ENCODE measurements at places on chromosomes 5 and 9. TPM values are rescaled to one million over a fixed set of nuclear protein-coding genes. Genes with fewer than 3 reads are reported as not detected.
A peak's percentile ranks its signal among the peaks of the same experiment; 100 is the strongest.

- H3K36me3 ChIP-seq, result no peaks in the 10 kb centered on the region
- no peak overlapping the region for H3K4me3 ChIP-seq
- no peak for DNase-seq
- H3K4me1 ChIP-seq, result peaks cover 14% of the 10 kb centered on the region
These were observed 5.5 kb downstream of the TTLL11 start for GRCh38 chr9:122087406-122088200.

DNA sequence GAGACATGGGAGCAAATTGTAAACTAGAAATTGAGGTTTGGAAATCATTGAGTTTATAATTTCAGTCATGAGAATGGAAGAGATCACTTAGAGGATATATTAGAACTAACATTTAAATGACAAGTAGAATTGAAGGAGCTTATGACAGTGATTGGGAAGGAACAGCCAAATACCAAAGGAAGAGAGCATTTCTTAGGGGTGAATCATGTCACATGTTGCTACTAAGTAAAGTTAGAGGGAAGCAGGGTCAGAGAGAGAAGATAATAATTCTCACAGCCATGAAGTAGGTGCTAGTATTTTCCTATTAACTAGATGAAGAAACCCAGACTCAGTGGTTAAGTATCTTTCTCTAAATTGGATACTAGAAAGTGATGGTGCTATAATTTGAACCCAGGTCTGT lies 59.3 kb downstream of the COMMD10 start:
- no peak overlapping the region for H3K4me3 ChIP-seq
- DNase-seq, result no peak
- H3K27ac ChIP-seq, result no peak overlapping the region
- no peaks in the 10 kb centered on the region for H3K4me1 ChIP-seq

GRCh38 chr5:133086366-133086875 lies 34.6 kb downstream of the HSPA4 start:
- H3K27ac ChIP-seq, result no peak overlapping the region
- no peaks in the 10 kb centered on the region for H3K4me1 ChIP-seq
- DNase-seq, result no peak
- no peaks in the 10 kb centered on the region for H3K27me3 ChIP-seq
- H3K4me3 ChIP-seq, result no peak overlapping the region

GRCh38 chr9:130051855-130052254 lies 1.9 kb upstream of the GPR107 start:
- peak overlapping the region; percentile 34 for H3K4me3 ChIP-seq
- H3K27ac ChIP-seq, result no peak overlapping the region
- no peaks in the 10 kb centered on the region for H3K36me3 ChIP-seq
- H3K27me3 ChIP-seq, result no peaks in the 10 kb centered on the region
- peaks cover 23% of the 10 kb centered on the region for H3K4me1 ChIP-seq

- H3K4me1 ChIP-seq, result no peaks in the 10 kb centered on the region
- H3K4me3 ChIP-seq, result no peak overlapping the region
- no peaks in the 10 kb centered on the region for H3K27me3 ChIP-seq
These were observed 28.3 kb upstream of the GFPT2 start for GRCh38 chr5:180381428-180381827.

DNA sequence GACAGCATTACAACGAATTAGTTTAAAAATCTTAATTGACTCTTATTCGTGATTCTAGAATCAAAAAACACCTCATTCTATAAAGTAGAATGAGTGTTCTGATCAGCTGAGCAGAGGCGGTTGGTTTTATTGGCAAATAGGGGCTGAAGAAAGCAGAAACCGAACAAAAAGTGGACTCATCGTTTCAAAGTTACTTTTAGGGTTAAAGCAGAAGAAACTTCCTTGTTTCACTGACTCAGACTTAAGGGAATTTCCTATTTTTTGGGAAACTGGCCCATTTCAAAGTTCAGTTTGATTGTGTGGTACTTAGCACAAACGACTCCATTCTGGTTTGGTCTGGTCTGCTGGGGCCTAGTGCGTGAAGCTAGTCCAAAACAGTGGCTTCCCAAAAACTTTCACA lies 862 bp upstream of the NDUFB6 start:
- H3K4me1 ChIP-seq, result peaks cover 23% of the 10 kb centered on the region
- H3K4me3 ChIP-seq, result peak overlapping the region; percentile 98
- peaks cover 2% of the 10 kb centered on the region for H3K27me3 ChIP-seq

DNA sequence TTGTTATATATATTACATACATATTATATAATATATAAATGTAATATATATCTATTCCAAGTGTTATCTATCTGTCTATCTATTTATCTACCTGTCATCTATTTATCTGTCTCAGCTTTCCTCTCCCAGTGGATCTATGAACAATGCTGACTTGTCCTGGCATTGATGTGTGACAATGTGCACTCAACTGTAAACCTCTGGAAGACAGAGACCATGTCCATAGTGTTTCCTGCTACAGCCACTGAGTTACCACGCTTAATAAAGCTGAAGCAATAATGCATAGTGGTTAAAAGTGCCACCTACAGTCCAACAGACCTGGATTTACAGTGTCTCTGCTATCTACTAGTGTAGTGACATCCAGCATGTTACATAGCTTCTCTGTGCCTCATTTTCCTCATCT lies 57.2 kb upstream of the TMED7 start:
- H3K36me3 ChIP-seq, result no peaks in the 10 kb centered on the region
- H3K27me3 ChIP-seq, result peaks cover 2% of the 10 kb centered on the region
- H3K4me3 ChIP-seq, result no peak overlapping the region
- H3K4me1 ChIP-seq, result no peaks in the 10 kb centered on the region
- no peak overlapping the region for H3K27ac ChIP-seq

DNA sequence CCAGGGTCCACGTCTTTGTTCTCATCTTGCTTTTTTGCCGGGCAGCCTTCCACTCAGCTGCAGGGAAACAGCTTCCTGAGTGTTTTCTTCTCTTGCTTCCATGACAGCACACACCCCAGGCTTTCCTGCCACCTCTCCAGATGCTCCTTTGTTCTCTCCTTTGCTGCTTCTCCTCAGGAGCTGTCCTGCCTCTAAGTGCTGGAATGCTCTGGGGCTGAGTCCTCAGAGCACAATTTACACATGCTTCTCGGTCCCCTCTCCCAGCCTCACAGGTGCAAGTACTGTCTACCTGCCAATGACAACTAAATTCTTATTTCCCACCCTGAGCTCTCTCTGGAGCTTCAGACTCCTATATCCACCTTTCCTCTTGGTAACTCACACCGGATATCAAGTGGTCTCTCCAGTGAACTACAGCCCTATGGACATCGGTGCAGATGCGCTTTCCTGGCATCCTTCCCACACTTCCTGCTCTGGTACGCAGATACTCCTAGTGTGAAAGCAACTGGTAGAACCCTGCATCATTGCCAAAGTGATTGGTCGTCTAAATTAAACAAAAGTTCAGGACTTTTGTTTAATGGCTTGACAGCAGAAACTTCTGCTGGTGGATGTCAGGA lies 13.4 kb upstream of the ACSL6 start:
- DNase-seq, result no peak
- no peak overlapping the region for H3K27ac ChIP-seq

GRCh38 chr5:84480873-84481637 lies 96.4 kb upstream of the EDIL3 start:
- no peaks in the 10 kb centered on the region for H3K27me3 ChIP-seq
- no peak overlapping the region for H3K27ac ChIP-seq
- H3K4me3 ChIP-seq, result no peak overlapping the region
- no peaks in the 10 kb centered on the region for H3K36me3 ChIP-seq

- H3K27me3 ChIP-seq, result no peaks in the 10 kb centered on the region
- no peak overlapping the region for H3K4me3 ChIP-seq
- H3K27ac ChIP-seq, result no peak overlapping the region
- DNase-seq, result no peak
- H3K36me3 ChIP-seq, result no peaks in the 10 kb centered on the region
- no peaks in the 10 kb centered on the region for H3K4me1 ChIP-seq
These were observed 21.8 kb downstream of the UNC5A start for GRCh38 chr5:176832162-176832561.

FGD3 gene
- total RNA-seq, result 188 TPM

- no peak for DNase-seq
- H3K36me3 ChIP-seq, result peaks cover 44% of the 10 kb centered on the region
- no peak overlapping the region for H3K27ac ChIP-seq
- H3K4me1 ChIP-seq, result no peaks in the 10 kb centered on the region
These were observed 14.8 kb downstream of the REEP5 start for GRCh38 chr5:112907166-112907631.

- H3K4me1 ChIP-seq, result no peaks in the 10 kb centered on the region
- no peaks in the 10 kb centered on the region for H3K27me3 ChIP-seq
- DNase-seq, result no peak
- no peaks in the 10 kb centered on the region for H3K36me3 ChIP-seq
- H3K27ac ChIP-seq, result no peak overlapping the region
- no peak overlapping the region for H3K4me3 ChIP-seq
These were observed 17.8 kb upstream of the LAMC3 start for GRCh38 chr9:130990978-130991777.

DNA sequence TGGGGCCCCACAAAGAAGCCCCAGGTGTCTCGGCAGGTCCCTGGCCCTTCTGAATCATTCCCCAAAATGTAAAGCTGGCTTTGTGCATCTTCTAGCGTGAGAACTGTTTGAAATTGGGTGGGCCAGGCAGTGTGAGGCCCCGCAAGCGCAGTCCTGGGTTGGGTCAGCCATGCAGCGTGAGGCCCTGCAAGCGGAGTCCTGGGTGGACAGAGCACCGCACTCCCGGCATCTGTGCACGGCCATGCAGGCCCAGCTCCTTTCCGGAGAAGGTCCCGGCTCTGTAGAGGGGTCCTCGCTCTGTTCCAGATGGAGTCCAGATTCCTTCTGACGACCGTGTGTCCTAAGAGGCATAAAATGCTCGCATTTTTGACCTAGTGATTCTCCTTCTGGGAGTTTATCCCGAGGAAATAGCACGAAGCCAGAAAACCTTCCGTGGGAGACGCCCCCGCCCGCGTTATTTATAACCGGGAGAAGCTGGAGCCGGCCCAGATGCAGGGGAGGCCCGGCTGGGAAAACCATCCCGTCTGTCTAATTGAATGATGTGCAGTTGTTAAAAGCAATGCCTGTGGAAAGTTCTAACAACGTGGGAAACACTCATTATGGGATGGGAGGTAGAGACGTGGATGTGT lies 19.4 kb upstream of the NOTCH1 start:
- no peaks in the 10 kb centered on the region for H3K36me3 ChIP-seq
- no peak overlapping the region for H3K4me3 ChIP-seq
- H3K4me1 ChIP-seq, result no peaks in the 10 kb centered on the region
- H3K27ac ChIP-seq, result no peak overlapping the region
- no peak for DNase-seq

- H3K4me3 ChIP-seq, result no peak overlapping the region
- peaks cover 12% of the 10 kb centered on the region for H3K4me1 ChIP-seq
These were observed 128.8 kb downstream of the GPBP1 start for GRCh38 chr5:57302643-57303042.

FBXL7 gene
- total RNA-seq, result not detected

- no peak overlapping the region for H3K4me3 ChIP-seq
- no peak for DNase-seq
- no peak overlapping the region for H3K27ac ChIP-seq
- H3K36me3 ChIP-seq, result no peaks in the 10 kb centered on the region
- peaks cover 6% of the 10 kb centered on the region for H3K27me3 ChIP-seq
These were observed 59.5 kb downstream of the FAM114A2 start for GRCh38 chr5:153979028-153979783.

- no peak overlapping the region for H3K27ac ChIP-seq
- no peaks in the 10 kb centered on the region for H3K36me3 ChIP-seq
- no peak overlapping the region for H3K4me3 ChIP-seq
- no peaks in the 10 kb centered on the region for H3K27me3 ChIP-seq
These were observed 2125.4 kb upstream of the WWC1 start for GRCh38 chr5:166166071-166166470.

DNA sequence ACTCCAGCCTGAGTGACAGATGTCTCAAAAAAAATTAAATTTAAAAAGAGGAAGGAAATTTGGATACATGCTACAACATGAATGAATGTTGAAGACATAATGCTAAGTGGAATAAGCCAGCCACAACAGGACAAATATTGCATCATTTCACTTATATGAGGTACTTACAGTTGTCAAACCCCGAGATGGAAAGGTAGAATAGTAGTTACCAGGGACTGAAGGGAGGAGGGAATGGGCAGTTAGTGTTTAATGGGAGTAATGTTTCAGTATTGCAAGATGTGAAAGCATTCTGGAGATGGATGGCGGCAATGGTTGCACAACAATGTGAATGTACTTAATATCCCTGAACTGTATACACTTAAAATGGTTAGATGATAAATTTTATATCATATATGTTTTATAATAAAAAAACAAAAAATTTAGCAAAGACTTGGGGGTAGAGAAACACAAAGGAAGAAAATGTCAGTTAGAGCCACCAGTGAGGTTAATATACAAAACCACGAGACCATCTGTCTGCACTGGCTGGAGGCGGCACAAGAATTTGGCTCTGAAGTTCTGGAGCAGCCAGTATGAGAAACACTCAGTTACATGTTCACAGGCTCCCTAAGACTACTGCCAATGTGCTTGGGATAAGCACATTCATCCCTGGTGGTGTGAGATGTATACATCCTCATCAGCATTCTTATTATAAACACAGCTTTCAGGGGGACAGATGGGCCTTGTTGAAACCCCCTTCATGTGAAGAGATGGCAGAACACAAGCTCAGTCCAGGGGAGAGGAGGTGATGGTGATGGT lies 37.0 kb upstream of the RPS23 start:
- DNase-seq, result no peak
- no peaks in the 10 kb centered on the region for H3K36me3 ChIP-seq
- no peaks in the 10 kb centered on the region for H3K4me1 ChIP-seq
- no peak overlapping the region for H3K4me3 ChIP-seq

DNA sequence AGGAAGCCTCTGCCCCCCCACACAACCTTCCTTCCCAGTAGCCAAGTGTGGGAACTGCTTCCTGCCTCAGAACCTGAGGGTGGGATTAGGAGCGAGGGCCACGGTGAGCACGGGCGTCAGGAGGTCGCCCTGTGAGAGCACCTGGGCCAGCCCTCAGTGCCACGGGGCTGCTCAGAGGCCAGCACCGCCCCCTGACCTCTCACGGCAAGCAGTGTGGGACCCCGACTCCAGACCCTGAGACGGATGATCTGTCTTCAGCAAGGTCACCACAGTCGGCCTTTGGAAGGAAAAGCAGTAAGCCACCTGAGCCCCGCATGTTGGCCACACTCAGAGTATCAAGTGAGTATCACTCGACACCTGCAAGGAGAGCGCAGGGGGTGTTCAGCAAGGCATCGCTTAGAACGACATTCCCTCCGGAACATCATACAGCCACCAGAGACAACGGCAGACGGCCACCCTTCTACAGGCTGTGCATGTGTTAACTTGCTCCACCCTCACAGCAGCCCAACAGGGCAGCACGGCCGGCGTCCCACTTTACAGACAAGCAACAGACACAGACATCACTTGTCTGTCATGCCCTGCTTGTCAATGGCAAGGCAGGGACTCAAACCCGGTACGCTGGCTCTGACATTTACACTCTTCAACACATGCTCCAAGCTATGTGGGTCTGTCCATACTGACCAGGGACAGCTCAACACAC lies 50.2 kb downstream of the IPPK start:
- H3K36me3 ChIP-seq, result peaks cover 54% of the 10 kb centered on the region
- no peak for DNase-seq
- no peaks in the 10 kb centered on the region for H3K4me1 ChIP-seq
- no peak overlapping the region for H3K27ac ChIP-seq

C5orf52 gene
- total RNA-seq, result not detected

GRCh38 chr9:122418016-122418415 lies 47.2 kb downstream of the PTGS1 start:
- no peaks in the 10 kb centered on the region for H3K4me1 ChIP-seq
- no peaks in the 10 kb centered on the region for H3K27me3 ChIP-seq
- no peaks in the 10 kb centered on the region for H3K36me3 ChIP-seq
- DNase-seq, result no peak

All from CD4-positive, CD25-positive, alpha-beta regulatory T cell (primary cell).